ENCODE measurements at places on chromosomes 3 and 15.
A peak's percentile ranks its signal among the peaks of the same experiment; 100 is the strongest.

DNA sequence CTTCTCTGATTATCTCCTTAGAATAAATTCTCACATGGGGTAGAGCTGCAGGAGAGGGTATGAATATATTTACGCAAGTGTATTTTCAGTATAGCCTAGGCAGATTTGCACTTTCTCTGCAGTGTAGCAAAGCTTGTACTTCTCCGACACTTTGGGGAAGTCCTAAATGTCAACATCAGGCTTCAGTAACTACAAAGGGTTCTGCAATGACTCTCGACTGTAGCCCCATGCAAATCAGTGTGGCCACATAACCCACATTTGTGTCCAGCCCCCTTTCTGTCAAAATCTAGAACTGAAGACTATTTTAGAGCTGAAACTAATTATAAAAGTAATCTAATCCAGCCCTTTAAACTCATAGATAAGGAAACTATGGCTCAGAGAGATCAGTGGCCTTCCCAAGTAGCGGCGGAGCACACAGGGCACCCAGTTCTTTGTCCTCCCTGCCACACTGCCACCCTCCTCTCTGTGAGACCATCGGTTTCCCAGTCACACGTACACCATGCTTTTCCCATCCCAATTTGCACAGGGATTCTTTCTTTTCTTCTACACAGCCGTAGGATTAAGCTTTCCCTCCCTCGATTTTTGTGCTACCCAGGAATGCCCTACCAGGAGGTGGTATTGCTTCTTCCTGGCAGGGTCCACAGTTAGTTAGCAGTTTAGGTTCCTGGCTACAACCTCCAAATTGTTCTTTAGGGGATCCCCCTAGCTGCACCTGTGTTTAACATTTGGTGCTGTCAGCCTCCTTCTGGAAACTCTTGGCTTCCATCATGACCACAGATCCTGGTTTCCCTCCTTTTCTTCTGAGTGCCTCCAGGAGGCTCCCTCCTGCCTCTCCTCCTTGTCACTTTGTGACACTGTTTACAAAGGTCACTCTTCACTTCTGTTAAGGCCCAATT is 22.9 kb downstream of the MRAS start:
- DNase-seq: no peak

DNA sequence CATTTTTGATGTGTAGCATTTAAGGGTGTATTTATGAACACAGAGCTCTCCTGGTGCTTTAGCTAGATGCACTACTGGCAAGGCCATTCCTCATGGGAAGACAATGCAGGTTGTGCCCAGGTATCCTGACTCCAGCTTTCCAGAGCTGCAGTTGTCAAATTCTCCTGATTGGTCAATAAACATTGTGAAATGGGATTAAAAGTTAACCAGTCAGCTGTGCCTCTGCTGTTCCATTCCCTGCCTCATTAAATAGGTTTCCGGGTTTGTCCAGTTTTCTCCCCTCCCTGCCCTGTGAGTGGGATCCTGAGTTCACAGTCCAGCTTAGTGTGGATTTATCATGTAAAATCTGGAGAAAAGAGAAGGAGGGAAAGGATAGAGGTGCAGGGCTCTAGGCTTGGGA is 207.3 kb downstream of the SQOR start:
- no peak for DNase-seq

DNA sequence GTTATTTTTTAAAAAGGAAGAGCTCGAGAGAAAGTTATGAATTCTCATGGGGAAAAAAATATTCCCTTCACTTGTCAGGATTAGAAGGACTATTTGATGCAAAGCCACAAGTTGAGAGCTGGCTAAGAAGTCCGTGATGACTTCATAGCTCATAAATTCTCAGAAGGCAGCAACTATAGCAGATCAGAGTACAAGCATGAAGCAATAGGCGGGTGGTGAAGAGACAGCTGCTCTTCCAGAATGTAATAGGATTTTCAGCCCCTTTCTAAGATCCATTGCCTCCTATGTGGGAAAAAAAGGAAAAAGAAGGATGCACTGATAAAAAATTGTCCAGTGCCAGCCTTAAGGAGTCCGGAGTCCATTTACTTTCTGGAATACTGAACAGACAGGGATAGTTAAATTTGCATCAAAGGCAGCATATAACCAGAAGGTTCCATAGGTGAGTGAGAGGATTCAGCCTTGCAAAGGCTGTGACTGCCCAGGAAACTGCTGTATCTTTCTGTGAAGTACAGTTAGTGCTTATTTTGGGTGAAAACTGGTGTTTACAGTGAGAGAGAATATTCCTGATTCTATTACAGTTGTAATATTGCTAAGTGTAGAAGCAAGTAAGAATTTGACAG is 929.5 kb upstream of the ALCAM start:
- no peak for DNase-seq

- DNase-seq: peak; percentile 0
Observed at GRCh38 chr3:194672876-194673275, 885 bp upstream of the LSG1 start.

DNA sequence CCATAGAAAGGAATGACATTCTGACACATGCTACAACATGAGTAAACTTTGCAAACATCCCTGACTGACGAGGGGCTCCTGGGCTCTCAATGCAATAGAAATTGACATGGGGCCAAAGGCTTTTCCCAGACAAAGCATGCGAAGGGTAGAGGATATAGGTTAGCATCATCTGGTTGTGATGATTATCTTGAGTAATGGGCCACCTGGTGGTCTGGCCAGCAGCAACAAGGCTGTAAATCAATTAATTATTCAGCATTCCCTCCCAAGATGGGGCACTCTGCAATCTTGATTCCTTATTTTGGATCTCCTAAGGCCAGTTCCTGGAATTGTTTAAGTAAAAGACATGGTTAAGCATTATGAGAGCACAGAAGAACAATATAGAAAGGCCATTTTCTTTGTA is 99.2 kb downstream of the AGBL1 start:
- DNase-seq: no peak

DNA sequence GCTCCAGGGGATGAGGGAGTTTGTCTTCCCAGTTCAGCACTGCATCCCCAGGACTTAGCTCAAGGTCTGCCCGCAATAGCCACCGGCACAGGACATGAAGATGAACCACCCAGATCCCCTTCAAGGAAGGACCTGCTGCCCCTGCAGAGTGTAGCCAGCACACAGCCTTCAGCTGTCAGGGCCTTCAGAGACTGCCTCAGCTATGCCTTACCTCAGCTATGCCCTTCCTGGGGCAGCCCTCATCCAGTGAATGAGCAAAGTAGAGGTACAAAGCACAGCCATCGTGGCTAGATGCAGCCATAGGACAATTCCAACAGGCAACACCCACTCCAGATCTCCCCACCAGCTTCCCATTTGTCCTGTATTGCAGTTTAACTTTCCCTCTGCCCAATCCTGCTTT is 291.2 kb upstream of the STT3B start:
- no peak for DNase-seq

DNA sequence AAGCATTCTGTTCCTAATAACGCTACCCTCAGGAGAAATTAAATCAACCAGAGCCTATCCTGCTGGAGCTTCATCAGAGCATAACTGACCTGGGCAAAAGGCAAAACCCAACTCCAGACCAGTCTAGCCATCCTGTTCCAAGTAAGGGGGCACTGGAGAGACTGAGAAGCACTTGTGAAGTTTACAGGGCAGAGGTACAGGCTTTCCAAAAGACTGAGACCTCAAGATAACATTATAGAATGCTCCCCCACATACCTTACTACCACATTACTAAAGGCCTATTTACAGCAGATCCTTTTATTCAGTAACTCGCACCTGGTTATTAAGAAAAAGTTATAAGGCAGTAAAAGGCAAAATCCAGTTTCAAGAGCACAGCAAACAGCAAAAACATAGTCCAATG is 35.5 kb downstream of the RFX7 start:
- no peak for DNase-seq

DNA sequence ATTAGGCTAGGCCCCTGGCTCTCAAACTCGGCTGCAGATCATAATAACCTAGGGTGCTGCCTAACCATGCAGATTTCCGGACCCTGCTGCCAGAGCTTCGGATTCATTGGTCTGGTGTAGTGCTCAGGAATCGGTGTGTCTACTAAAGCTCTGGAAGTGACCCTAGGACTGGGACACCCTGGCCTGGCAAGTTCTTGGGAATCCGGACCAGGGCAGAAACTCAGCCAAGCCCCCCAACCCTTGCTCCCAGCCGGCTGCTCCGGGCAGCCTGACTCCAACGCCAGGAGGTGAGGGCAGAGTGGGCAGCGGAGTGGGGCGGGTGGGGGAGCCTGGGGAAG is 23.0 kb downstream of the IGDCC3 start:
- DNase-seq: no peak
